Omental fat pad (tissue), 4 donors: ENCODE measurements at places on chromosomes 11 and 22. TPM values are rescaled to one million over a fixed set of nuclear protein-coding genes. Genes with fewer than 3 reads are reported as not detected.

DNA sequence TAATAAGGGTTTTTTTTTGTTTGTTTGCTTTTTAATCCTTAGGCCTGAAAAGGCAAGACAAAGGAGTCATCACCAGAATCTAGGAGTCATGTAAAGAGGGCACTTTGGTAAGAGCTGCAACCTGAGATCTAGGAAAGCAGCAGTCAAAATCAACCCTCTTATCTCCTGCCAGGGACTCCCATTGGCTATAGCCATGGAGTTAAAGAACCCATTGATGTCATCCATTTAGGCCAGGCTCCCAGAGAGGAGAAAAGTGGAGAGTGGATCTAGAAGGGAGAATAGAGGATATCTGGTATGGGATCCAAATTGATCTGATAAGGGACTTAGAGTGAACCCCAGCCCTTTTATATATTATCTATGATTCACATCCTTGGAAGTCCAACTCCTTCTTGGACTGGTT is 35.9 kb downstream of the ZNF215 start:
- DNase-seq: no peak

GRCh38 chr11:33866936-33867335 is 24.9 kb downstream of the LMO2 start:
- DNase-seq: no peak

GRCh38 chr11:116665523-116665922 is 107.3 kb downstream of the BUD13 start:
- DNase-seq: no peak

Gene CCDC117
- 19.1 TPM for total RNA-seq

Gene OR52E2
- total RNA-seq: not detected

Gene RBMXL2
- not detected for total RNA-seq
